ENCODE measurements at places on chromosomes 13 and 19.
A peak's percentile ranks its signal among the peaks of the same experiment; 100 is the strongest.

DNA sequence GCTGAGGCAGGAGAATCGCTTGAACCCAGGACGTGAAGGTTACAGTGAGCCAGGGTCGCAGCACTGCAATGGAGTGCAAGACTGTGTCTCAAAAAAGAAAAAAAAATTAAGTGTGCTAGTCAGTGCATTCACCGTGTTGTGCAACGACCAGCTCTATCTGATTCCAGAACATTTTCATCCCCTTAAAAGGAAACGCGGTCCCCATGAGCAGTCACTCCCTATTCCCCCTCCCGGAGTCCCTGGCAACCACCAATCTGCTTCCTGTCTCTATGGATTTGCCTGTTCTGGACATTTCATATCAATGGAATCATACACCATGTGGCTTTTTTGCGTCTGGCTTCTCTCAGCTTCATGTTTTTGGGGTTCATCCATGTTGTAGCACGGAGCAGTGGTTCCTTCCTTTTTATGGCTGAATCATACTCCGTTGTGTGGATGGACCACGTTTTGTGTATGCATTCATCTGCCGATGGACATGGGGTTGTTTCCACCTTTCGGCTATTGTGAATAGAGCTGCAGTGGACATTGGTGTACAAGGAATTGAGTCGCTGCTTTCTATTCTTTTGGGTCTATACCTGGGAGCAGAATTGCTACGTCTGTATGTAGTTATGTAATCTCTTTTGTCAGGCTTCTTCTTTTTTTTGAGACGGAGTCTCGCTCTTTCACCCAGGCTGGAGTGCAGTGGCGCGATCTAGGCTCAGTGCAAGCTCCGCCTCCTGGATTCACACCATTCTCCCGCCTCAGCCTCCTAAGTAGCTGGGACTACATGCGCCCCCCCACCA lies 19.8 kb downstream of the MYO9B start:
- DNase-seq = no peak

DNA sequence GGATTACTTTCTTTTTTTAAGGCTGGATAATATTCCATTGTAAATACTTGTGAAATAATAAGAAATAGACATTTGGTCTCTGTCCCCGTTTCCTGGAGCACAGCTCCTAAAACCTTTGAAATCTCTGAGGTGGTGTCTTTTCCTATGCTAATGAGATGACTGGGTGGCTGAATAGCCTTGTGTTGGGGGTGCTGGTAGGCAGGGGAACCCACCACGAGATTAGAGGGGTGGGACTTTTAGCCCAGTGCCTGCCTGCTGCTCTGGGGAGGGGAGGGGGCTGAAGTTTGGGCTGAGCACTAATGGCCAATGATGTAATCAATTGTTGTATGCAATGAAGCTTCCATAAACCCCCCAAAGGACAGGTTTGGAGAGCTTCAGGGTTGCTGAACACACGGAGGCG lies 175.7 kb downstream of the FGF9 start:
- DNase-seq = no peak

GRCh38 chr13:34019870-34020269 lies 201.9 kb downstream of the RFC3 start:
- no peak for DNase-seq

GRCh38 chr19:5718579-5719273 lies 1.2 kb downstream of the LONP1 start:
- peak; percentile 86 for DNase-seq

DNA sequence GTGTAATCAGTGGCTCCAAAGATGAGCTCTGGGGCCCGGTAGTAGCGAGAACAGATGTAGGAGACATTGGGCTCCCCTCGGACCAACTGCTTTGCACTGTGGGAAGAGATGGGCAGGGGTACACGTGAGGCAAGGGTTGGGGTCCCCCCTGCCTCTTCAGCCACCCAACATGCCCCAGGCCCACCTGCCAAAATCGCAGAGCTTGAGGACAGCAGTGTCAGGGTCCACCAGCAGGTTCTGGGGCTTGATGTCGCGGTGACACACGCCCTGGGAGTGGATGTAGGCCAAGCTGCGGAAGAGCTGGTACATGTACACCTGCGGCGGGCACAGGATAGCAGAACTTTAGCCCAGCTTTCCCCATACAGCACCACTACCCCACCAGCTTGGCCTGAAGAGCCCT lies 8.0 kb downstream of the GSK3A start:
- no peak for DNase-seq

DNA sequence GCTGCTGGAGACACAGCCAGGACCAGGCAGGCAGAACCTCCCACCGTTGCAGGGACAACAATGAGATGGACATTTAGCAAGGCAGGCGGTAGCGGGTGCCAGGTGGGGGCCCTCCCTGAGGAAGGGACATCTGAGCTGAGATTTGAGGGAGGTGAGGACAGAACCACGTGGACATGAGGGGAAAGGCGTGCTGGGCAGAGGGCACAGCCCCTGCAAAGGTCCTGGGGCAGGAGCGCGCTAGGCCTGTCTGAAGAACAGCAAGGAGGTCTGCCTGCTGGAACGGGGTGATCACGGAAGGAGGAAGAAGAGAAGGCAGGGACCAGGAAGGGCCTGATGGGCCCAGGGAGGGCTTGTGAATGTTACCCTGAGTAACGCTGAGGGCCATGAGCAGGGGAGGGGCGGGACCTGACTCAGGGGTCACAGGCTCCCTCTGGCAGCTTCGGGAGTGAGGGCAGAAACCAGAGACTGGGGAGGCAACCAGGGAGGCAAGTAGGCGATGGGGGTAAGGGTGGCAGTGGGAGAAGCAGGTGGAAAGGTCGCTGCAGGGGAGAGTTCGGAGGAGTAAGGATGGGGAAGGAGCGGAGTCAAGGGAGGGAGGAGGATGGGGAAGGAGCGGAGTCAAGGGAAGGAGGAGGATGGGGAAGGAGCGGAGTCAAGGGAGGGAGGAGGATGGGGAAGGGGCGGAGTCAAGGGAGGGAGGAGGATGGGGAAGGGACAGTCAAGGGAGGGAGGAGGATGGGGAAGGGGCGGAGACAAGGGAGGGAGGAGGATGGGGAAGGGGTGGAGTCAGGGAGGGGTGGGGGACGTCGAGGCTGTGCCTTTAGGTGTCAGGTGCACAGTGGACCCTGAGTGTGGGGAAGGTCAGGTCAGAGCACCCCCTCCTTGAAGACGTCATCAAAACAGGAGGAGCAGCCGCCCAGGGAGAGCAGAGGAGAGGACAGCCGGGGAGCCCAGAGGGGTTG lies 15.7 kb upstream of the B3GNT3 start:
- peak; percentile 77 for DNase-seq

- no peak for DNase-seq
Observed at GRCh38 chr19:42352301-42353259, 27.1 kb downstream of the MEGF8 start.

- no peak for DNase-seq
Observed at GRCh38 chr13:21826214-21827015, 155.5 kb downstream of the FGF9 start.

DNA sequence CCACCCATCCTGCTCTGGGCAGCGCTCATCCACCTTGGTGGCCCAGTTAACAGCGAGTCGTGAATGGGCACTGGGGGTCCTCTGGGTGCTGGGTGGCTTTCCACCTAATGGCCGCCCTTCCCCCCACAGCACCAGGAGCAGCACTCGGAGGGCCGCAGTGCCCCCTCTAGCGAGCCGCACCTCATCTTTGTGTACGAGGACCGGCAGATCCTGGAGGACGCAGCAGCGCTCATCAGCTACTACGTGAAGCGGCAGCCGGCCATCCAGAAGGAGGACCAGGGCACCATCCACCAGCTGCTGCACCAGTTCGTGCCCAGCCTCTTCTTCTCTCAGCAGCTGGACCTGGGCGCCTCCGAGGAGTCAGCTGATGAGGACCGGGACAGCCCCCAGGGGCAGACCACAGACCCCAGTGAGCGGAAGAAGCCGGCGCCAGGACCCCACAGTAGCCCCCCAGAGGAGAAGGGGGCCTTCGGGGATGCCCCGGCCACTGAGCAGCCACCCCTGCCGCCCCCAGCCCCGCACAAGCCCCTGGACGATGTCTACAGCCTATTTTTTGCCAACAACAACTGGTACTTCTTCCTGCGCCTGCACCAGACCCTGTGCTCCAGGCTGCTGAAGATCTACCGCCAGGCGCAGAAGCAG lies 19.3 kb upstream of the F2RL3 start:
- DNase-seq = no peak

- no peak for DNase-seq
Observed at GRCh38 chr19:27767234-27767633, 1445.7 kb downstream of the UQCRFS1 start.

DNA sequence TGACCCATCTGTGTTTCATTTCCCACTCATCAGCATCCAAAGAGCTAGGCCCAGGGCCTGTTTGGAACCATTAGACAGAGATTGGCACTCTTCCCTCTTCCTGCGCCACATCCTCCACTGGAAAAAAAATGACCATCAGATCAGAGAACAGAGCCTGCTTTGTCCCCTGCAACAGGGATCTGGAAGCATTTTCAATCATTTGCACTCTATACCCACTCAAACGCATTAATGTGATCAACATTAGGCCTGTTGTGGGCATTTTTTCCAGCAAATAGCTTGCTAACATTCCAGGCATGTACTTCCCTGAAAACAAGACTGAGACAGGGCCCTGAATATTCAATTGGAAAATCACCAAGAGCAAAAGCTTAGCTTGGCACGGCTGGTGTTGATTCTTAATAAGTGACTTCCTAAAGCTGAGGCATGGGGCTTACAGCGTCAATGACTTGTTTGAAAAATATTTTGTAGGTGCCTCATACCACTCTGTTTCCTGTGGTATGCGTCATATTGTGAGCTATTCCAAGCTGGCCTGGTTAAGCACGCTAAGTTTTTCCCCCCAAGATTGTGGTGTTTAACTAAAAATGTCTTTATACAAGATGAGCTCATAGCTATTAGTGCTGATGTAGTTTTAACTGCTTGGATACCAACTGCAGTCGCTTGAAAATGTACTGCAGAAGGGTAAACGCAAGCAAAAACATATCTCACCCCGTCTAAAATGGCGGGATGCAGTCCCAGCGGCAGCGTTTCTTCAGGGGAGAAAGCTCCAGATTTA lies 404.4 kb downstream of the SPRY2 start:
- no peak for DNase-seq

DNA sequence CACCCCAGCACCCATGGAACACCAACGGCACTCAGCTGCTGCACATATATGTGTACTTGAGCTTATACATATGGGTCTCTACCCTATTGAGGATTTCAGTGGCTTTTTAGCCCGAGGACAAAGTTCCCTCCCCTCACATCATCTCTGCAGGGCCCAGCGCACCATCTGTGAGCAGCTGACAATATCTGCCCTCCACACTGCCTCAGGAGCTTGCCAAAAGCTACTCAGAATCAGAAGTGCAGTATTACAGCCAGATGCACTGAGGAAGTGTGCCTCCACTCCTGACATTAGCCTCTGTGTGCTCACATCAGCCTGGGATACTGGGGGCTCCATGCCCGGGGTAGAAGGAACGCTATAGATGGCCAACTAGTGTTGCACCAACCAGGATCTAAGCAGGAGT lies 903.9 kb downstream of the UQCRFS1 start:
- no peak for DNase-seq

- no peak for DNase-seq
Observed at GRCh38 chr19:51592521-51592920, 21.4 kb downstream of the ZNF175 start.

- DNase-seq = no peak
Observed at GRCh38 chr13:40120781-40121180, 465.3 kb downstream of the COG6 start.

DNA sequence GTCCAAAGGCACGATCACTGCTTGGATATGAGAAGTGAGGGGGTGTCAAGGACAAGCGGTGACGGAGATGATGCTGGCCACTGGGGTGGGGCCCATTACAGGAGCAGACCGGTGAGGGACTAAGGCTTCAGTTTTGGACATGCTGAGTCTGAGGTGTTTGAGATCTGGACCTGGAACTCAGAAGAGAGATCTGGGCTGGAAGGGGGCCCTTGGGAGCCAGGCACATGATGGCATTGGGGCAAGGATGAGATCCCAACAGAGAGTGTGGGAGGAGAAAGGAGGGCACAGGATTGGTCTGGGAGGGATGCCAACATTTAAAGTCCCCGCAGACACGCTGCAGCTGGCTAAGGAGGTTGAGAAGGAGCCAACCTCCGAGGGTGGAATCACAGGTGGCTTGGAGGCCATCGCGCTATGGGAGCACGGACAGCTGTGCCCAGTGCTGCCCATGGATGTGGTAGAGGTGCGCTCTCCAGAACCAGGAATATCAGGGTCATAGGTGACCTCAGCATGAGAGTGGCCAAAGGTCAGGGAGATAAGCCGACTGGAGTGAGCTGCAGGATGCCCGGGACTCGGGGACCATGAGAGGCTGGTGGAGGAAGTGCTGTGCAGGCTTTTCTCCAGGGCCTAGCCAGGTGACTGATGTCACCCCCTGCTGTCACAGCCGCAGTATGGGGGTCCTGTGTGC lies 21.8 kb downstream of the DHRS12 start:
- no peak for DNase-seq

- no peak for DNase-seq
Observed at GRCh38 chr19:2809387-2810140, 10.1 kb upstream of the ZNF554 start.

DNA sequence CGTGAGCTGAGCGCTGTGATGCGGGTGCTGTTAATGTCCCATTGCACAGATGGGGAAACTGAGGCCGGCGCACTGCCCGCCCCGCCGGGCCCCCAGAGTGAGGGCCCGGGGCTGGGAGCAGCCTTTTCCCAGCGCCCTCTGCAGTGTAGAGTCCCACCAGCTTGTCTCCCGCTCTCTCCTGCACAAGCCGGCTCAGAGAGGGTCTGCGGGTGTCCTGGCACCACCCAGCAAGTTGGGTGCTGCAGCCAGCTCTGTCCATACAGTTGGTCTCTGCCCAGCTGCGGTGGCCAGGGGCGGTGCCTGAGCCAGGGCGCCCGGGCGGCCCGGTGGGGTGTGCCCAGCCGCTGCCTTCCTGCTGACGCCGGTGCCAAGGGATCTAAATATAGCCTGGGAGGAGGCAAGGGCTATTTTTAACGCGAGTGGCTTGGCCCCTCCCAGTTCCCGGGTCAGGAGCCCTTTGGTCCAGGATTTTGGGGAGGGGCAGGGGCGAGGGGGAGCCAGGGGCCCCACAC lies 19.3 kb downstream of the GADD45B start:
- DNase-seq = peak; percentile 61

DNA sequence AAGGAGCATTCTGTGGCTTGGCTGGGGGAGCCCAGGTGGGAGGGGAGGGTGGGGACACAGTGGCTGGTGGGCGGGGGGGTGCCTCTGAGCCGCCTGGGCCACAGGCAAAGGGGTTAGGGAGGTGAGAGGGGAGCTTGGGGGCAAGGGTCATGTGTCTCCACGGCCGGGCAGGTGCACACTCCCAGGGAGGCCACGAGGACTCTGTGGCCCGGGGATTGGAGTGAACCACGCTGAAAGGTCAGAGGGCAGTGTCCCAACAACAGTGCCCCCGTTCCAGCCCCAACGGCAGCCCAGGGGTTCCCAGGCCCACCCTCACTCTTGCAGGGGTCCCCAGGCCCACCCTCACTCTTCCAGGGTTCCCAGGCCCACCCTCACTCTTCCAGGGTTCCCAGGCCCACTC lies 9.6 kb downstream of the C2CD4C start:
- DNase-seq = no peak

GRCh38 chr13:114019367-114019766 lies 45.5 kb upstream of the C13orf46 start:
- peak; percentile 30 for DNase-seq

Data from suppressor macrophage treated with lipopolysaccharide for 1 hour (primary cell).